T follicular helper cell (primary cell): ENCODE measurements at places on chromosomes 1 and 21.
A peak's percentile ranks its signal among the peaks of the same experiment; 100 is the strongest.

GRCh38 chr1:27891196-27891889 lies 19.0 kb downstream of the THEMIS2 start:
- DNase-seq, result peak; percentile 14

- no peak for DNase-seq
These were observed 318.1 kb downstream of the CAMTA1 start for GRCh38 chr1:7103361-7103782.

GRCh38 chr1:109773203-109773899 lies 9.6 kb upstream of the EPS8L3 start:
- DNase-seq, result peak; percentile 58

DNA sequence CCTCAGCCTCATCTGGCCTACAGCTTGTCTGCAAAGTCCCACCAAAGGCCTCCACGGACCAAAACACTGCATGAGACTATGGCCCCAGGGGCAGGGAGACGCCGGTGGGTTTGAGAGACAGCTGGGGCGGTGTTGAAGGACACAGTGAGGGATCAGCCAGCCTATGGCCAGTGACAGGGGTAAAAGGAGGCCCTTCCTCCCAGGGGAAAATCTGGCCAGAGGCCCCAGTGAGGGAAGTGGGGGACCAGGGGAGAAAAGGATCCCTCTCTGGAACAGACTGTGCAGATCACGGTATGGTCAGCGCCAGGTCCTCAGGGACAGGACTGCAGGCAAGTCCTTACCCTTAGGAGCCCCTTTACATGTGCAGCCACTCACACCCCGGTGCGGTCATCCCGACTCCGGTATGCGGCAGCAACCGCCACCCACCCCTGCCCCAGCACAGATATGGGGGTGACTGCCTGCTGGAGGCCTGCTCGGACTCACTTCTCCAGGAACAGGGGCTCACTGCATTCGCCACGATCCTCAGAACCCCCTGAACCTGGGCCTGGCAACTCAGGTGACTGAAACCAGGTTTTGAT lies 1.3 kb downstream of the CERS2 start:
- no peak for DNase-seq

- no peak for DNase-seq
These were observed 1.1 kb upstream of the PLCH2 start for GRCh38 chr1:2474933-2475371.

- no peak for DNase-seq
These were observed 2.8 kb upstream of the NRAS start for GRCh38 chr1:114719424-114719787.

GRCh38 chr1:146029117-146029516 lies 7.6 kb upstream of the HJV start:
- DNase-seq, result no peak

- no peak for DNase-seq
These were observed 35.6 kb upstream of the ID3 start for GRCh38 chr1:23594927-23595353.

DNA sequence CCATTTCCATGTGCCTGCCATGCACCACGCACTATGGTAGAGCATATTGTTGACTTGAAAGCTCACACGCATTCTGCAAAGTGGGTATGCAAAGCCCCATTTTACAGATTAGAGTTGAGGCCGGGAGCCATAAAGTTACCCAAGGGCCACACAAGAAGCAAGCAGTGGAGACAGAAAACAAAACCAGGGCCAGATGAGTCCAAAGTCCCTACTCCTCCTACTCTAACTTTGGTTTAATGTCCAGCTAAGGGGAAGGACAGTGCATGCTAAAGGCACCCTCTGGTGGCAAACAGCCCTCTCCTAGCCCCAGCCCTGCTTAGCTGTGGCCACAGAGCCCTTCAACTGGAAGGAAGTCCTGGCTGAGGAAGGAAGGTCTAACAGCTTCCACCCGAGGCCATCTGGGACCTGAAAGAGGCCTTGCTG lies 74.9 kb downstream of the SLC66A1 start:
- no peak for DNase-seq

DNA sequence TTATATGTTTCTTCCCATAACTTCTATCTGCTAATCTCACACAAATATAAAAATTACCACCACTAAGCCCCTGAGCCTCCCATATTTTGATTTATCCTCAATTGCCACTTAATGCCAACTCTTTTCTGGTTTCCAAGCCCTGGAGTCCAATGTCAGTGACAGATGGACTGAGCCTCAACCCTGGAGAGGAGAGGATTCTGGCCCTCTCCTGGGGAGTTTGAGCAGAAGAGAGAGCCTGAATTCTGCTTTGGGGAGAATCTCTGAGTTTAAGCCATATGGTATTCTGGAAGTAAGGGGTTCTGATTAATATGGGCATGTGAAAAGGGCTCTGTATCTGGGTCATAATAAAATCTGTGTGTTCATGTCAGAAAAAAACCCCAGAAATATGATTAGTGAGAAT lies 8.5 kb downstream of the CADM3 start:
- DNase-seq, result no peak

- peak; percentile 46 for DNase-seq
These were observed 11.6 kb upstream of the KCNJ15 start for GRCh38 chr21:38244885-38245869.

GRCh38 chr1:9249534-9250410 lies 15.2 kb downstream of the H6PD start:
- DNase-seq, result no peak

DNA sequence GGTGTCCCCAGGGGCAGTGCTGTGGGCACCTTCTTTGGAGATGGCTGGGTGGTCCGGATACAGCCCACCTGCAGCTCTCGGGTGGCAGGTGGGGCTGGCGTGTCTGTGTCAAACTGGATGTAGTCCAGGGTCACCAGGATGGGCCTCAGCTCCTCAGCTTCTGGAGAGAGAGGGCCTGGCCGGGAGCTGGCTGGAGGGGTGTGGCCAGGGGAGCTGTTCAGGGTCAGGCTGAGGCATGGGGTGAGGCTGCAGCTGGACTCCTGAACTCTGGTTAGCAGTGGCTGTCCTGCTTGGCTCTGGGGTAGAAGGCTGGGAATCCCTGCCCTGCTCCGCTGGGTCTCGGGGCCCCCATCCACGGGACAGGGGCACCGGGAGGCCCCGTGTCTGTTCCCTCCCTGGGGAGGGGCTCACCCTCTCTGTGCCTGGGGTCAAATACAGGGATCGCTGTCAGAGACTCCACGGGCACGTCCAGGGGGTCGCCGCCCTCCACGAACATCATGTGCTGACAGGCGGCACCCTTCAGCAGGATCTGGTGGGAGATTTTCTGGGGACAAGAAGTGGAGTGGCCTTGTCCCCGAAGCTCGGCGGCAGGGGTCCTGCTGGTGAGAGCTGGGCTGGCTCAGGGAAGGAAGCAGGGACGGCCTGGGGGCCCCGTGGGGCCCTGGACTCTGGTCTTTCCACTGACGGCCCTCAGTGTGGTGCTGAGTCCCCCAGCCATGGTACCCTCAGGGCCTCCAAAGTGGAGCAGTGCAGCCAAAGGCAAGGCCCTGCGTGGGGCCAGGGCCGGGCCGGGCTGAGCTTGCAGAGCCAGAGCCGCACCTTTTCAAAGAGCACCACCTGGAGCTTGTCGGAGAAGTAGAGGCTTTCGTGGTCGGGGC lies 4.1 kb upstream of the TMEM52 start:
- DNase-seq, result no peak

GRCh38 chr1:19479351-19480120 lies 5.8 kb downstream of the CAPZB start:
- no peak for DNase-seq

GRCh38 chr1:226327761-226328162 lies 18.8 kb upstream of the LIN9 start:
- DNase-seq, result no peak

DNA sequence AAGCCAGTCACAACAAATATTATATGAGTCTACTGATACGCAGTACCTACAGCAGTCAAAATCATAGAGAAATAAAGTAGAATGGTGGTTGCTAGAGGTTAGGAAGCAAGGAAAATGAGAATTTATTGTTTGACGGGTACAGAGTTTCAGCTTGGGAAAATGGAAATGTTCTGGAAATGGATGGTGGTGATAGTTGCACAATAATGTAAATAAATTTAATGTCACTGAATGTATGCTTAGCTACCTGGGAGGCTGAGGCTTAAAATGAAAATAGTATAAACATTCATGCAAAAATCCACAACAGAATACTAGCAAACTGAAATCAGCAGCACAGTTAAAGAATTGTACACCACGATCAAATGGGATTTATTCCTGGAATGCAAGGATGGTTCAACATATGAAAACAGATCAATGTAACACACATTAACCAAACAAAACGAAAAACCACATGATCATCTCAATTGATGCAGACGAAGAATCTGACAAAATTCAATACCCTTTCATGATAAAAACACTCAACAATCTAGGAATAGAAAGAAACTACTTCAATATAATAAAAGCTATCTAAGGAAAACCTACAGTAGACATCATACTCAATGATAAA lies 10.7 kb downstream of the TUT4 start:
- DNase-seq, result no peak

DNA sequence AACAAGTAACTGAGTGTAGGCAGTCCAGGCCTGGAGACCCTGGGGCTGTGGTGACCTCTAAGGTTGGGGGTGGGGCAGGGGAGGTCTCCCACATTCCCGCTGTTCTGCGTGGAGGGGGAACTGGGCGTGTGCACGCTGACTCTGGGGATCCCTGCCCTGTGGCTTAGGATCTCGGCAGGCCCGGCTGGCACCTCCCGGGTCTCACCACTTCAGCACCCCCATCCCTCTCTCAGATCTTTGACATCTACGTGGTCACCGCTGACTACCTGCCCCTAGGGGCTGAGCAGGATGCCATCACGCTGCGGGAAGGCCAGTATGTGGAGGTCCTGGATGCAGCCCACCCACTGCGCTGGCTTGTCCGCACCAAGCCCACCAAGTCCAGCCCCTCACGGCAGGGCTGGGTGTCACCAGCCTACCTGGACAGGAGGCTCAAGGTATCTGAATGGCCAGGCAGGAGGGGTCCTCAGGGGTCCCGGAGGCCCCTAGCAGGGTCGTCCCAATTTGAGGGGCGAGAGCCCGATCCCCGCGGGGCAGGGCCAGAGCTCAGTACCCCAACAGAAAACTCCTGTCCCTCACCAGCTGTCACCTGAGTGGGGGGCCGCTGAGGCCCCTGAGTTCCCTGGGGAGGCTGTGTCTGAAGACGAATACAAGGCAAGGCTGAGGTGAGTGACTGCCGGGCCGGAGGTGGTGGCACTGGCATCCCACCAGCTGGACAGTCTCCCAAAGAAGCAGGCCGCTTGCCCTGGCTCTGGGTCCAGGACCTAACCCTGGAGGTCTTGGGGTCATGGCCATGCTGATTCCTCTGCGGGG lies 68.7 kb downstream of the TRIM11 start:
- no peak for DNase-seq

- DNase-seq, result no peak
These were observed 154.6 kb downstream of the PLPPR5 start for GRCh38 chr1:98849969-98850636.

DNA sequence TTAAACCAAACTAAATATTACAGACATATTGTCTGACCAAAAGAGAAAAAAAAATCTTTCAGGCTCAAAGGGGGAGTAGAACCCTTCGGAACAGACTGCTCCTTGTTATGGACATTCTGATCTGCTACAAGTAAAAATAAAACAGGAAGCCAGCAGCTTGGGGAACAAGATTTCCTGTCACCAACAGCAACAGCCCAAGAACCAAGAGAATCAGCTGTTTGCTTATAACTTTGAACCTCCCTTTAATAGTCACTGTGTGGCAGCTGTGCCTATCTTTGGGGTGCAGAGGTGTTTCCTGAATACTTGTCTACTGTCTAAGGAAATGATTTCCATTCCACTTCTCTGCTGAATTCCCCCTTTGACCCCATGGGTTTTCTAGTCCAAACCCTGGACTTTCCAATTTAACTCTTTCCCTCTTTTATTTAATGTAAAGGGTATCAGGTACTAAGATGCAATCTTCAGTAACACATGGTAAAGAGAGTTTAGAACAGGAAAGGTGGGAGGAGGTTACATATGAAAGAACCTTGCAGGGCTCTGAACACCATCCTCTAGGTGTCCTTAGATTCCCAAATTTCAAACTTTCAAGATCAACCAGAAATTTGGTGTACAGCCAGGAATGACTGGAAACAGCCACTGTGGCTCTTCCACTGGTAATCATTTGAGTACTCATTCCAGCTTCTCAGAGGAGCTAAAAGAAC lies 38.6 kb downstream of the GPR3 start:
- peak; percentile 6 for DNase-seq

DNA sequence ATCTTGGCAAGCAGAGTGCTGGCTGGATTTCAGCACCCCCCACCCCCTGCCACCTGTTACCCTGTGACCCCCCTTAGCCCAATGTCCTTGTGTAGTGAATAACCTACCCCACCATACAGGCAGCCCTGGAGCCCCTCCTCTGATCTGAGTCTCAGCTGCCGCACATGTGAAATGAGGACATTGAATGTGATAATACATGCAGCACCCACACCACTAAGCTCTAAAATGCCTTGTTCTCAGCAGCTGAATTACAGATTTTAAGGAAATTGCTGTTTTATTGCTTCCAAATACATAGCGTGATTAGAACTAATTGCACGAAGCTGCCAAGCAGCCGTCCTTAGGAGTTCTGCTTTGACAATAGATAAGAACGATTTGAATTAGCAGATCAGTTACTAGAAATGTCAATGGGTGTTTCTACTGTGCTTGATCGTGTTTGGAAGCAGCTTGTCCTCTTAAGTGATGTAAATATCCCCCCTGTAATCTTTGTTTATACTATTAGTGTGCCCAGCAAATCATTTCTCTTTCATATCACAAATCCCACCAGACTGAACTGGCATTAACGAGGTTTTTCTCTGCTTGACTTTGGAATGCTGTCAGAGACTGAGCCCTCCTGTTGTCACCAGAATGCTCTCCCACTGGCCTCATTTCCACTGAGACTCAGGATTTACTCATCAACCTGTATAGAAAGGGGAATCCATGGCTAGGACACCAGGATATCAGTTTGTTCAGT lies 4.9 kb downstream of the SLAMF8 start:
- no peak for DNase-seq

DNA sequence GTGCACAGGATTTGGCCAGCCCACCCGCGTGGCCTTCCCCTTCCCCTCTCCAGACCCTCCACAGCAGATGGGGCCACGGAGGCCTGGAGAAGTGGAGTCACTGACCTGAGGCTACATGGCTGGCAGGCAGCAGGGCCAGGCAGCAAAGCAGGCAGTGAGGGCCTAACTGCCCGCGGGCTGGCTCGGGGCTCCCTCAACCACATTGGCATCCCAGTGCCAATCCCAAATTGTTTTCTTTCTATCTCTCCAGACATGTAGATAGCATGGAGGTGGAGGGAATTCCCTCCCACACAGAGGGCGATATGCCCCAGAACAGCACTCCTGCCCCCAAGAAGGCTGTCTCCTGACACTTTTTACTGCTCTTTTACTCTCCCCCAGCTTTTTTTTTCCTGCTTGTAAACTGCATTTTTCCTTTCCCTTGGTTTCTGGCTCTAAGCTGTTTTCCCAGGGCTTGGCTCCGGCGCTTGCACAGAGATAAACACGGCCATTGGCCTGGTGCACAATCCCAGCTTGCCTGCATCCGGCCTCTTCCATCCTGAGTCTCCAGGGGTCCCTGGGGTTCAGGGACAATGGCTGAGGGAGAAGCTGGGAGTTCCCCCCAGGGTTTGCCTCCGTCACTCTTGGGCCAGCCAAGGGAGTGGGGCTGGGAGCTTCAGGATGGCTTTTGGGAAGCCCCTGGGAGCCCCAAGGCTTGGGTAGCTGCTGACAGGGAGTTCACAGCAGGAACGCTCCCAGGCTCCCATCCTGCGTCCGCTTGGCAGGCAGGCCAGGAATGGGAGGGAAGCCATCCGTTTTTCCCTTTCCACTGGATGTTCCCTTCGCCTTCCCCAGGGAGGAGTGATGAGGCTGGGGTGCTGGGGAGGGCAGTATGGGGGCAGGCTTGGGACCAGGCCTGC lies 7.0 kb downstream of the EPHX1 start:
- no peak for DNase-seq

- no peak for DNase-seq
These were observed 376.2 kb upstream of the C1orf174 start for GRCh38 chr1:4276238-4276637.
